ENCODE measurements at places on chromosomes 12 and 14.

GRCh38 chr14:31387091-31387490 is 33.3 kb downstream of the HEATR5A start:
- DNase-seq, result no peak

- no peak for DNase-seq
Measured at GRCh38 chr12:113896194-113896593, 69.9 kb downstream of the RBM19 start.

DNA sequence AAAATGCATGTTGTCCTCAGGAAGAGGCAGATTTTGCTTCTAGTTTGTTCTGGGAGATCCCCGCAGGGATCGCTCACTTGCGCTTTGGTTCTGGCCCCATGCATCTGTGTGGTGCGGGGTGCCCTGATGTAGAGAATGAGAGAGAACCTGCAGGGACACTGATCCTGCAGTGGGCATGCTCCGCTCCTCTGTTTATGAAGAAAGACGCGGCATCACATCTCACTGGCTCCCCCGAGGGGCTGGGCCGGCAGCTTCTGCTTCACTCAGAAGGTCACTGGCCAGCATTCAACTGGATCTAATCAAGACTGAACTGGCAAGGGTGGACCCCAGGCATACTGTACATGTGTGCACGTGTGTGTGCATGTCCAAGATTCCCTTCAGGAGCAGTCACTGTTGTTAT is 164.2 kb downstream of the CALM1 start:
- no peak for DNase-seq

DNA sequence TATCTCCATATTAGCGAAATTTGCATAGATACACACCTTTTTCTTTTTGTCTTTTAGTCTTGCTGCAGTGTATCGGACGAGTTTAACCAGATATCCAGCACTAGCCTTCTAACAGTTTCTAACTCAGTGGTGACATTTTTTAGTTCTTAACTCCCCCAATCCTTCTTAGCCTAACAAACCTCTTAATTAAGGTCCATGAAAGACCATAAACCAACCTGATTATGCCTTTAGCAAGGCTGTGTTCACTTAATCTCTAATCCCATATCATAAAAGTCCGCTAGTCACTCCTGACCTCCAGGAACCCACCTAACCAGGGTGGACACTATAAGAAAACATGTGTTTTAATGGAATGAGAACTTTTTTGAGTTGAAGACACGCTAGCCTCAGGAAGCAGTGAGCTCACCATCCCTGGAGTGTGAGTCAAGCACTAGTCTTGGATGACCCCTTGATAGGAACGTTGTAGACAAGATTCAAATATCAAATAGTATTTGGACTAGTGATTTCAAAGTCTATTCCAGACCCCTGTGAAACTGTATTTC is 9.5 kb downstream of the CDKN1B start:
- no peak for DNase-seq

- DNase-seq, result no peak
Measured at GRCh38 chr12:120209851-120210250, 8.9 kb upstream of the RPLP0 start.

GRCh38 chr14:90388437-90388836 is 8.4 kb upstream of the CALM1 start:
- no peak for DNase-seq

DNA sequence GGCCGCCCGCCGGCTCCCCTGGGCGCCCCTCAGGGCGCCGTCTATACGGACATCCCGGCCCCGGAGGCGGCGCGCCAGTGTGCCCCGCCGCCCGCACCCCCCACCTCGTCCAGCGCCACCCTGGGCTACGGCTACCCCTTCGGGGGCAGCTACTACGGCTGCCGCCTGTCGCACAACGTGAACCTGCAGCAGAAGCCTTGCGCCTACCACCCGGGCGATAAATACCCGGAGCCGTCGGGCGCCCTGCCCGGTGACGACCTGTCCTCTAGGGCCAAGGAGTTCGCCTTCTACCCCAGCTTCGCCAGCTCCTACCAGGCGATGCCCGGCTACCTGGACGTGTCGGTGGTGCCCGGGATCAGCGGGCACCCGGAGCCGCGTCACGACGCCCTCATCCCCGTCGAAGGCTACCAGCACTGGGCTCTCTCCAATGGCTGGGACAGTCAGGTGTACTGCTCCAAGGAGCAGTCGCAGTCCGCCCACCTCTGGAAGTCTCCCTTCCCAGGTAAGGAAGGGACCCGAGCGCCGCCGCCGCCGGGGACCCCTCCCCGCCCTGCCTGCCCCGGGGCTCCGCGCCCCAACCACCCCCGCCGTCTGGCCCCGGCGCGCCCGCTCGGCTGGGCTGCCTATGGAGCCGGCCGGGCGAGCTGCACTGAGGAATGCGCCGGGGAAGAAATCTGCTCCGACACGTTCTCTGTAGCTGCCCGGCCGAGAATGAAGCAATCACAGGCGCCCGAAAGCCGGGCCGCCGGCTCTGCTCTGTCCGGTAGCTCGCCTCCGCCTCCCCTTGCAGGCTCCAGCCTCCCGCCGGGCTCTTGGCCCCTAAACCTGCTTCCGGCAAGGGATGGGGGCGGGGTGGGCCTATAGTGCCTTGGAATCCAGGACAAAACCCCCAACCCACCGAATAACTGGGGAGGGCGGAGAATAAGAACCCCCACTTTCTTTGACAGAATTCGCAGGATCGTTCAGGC is 794 bp downstream of the HOXC13 start:
- DNase-seq, result no peak

DNA sequence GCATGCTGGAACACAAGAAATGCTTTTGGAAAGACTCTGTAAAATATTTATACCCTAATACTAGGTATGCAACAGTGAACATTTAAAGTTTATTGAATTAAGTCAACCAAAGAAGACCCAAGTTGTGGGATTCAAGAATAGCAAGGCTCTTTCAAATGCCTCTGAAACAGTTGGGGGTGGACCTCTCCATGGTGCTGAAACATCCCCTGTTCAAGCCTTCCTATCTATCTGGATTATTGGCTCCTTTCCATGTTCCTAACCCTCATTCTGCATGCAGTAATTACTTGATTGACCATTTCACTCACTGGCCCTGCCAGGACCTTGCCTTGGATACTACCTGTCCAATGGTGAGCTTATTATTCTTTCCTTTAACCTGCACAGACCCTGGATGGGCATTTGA is 349.7 kb downstream of the NRXN3 start:
- no peak for DNase-seq

- no peak for DNase-seq
Measured at GRCh38 chr12:29241821-29242591, 92.9 kb downstream of the FAR2 start.

GRCh38 chr12:47808574-47809365 is 10.9 kb downstream of the HDAC7 start:
- no peak for DNase-seq

GRCh38 chr12:26801486-26801885 is 31.5 kb downstream of the ITPR2 start:
- no peak for DNase-seq

DNA sequence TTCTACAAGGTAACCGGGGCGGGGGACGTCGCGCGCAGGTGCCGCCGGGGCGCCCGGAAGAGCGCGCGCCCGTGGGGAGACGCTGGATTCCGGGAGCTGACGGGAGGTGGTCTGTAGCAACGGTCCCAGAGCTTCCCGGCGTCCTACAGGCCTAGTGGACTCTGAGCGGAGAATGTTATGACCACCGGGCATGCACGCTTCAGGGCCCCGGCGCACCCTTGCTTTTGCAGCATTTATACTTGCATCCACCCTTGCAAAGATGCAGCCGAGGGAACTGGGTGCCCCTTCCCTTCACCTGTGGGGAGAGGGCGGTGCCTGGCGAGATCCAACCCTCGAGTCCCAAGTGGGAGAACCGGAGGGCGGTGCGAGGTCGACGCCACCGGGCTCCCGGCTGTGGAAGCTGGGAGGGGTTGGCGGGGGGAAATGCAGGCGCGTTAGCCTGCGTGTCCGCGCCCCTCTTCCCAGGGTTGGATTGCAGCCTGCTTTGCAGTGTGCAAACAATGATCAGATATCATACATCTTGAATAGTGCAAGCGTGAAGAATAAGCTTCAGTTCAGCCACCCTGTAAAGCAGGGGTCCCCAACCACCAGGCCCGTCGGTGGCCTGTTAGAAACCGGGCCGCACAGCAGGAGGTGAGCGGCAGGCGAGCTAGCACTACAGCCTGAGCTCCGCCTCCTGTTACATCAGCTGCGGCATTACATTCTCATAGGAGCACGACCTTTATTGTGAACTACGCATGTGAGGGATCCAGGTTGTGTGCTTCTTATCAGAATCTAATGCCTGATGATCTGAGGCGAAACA is 576 bp downstream of the ERP29 start:
- DNase-seq, result no peak

GRCh38 chr12:77116277-77116676 is 50.9 kb upstream of the E2F7 start:
- DNase-seq, result no peak

- no peak for DNase-seq
Measured at GRCh38 chr14:72196237-72197015, 264.2 kb downstream of the RGS6 start.

- DNase-seq, result no peak
Measured at GRCh38 chr12:123149501-123150274, 1.2 kb downstream of the PITPNM2 start.

DNA sequence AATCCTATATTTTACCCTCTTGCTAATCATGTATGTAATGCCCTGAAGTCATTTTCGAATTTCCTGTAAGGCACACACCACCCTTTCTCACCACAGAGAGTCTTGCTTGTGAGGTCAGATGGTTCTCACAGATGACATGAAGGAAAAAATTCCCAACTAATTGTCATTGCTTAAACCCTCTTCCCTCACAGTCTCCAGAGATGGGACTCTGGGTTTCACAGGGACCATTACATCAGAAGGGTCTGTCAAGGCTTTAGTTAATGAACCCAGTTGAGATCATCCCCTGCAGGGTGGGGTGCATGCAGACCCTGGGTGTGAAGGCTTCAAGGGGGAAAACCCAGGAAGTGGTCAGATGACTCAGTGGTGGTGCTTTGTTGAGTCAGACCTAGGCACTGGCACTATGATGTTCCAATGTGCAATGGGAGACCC is 229.6 kb downstream of the BCAT1 start:
- no peak for DNase-seq

- DNase-seq, result no peak
Measured at GRCh38 chr14:49992901-49993339, 100.0 kb downstream of the ARF6 start.

- no peak for DNase-seq
Measured at GRCh38 chr14:65637780-65638179, 225.2 kb downstream of the FUT8 start.

DNA sequence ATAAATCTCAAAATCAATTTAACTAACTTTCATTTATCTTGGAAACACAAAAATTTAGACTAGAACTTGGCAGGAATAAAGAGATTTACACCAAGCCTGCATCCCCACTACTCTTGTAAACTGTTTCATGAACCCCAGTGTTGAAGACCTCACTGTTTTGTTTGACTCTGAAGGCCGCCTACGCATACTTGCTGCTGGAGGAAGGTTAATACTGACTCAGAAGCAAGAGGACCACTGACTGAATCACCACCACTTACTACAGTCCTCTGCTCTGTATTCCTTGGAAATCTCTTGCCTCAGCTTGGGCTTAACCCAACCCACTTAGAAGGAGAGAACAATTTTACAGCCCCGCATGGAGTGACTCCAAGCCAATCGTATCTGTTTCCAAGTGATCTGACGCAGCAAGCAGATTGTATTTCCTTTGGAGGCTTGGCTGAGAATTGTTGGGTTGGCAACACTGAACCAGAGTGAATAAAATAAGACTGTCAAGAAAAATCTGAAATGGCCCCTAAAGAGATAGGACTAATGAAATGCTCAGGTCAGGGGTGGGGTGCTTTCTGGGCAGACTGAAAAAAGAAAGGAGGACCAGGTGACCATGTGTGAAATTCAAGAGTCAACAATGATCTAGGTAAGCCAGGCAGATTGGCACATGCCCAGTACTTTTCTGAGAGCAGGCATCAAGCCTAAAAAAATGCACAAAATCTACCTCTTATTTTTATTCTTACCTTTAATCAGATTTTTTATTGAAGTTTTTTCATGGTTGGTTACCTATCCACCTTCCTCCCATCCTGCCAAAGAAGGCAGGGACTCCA is 248.6 kb downstream of the ZFP36L1 start:
- DNase-seq, result no peak

GRCh38 chr14:103045371-103045869 is 11.9 kb downstream of the CDC42BPB start:
- no peak for DNase-seq

- DNase-seq, result no peak
Measured at GRCh38 chr12:44507461-44507860, 368.7 kb downstream of the NELL2 start.

DNA sequence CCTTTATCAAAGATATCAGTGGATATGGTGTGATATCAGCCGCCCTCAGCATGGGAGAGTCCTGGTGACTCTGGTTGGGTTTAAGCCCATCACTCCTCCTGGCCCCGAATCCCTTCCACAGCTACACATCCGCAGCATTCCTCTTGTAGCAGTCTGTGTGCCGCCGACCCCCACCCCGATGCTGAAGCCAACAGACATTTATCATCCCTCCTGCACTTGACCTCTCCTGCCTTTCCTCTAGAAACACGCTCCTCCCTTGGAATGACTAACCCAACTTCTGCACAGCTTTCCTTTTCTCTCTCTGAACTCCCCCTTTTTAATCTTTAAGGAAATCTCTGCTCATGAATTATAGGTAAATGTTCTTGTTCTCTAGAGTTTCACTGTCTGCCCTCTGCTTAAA is 250.9 kb upstream of the FOXN3 start:
- DNase-seq, result no peak

- DNase-seq, result no peak
Measured at GRCh38 chr12:63151623-63152320, 771 bp upstream of the AVPR1A start.

DNA sequence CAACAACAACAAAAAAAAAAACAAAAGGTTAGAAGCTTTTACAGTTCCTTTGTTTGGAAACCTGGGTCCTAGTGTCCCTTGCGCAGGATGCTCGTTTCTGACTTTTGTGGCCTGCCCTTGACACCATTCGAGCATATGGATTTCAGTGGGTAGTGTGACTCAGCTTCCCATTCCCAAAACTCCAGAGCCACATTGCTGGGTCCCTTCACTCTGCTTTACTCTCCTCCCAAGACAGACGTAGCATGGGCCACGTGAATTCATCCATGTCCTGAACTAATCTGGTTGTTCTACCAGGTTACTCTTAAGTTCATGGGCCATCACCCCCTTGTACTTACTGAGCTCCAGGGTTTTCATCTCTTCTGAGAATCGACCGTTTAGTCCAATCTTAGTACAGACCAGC is 68.0 kb upstream of the MAX start:
- DNase-seq, result no peak

DNA sequence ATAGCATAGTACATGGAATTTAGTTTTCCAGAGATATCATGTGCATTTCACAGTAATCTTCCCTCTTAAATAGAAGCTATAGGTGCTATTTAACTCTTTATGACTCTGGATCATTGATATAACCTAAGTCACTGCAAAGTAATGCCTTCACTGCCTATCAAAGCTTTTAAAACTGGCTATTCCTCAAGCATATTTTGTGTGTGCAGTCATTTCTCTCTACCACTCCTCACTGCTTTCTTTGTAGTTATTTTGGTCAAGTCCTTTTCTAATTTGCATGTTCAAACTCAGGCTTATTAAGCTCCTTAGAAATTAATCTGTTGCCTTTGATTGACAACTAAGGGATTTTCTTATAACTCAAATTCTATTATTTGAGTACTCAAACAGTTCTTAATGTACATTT is 79.4 kb upstream of the PLEKHG7 start:
- DNase-seq, result no peak
